Fibroblast of skin of left biceps (primary cell): ENCODE measurements at places on chromosomes 2 and 18.

DNA sequence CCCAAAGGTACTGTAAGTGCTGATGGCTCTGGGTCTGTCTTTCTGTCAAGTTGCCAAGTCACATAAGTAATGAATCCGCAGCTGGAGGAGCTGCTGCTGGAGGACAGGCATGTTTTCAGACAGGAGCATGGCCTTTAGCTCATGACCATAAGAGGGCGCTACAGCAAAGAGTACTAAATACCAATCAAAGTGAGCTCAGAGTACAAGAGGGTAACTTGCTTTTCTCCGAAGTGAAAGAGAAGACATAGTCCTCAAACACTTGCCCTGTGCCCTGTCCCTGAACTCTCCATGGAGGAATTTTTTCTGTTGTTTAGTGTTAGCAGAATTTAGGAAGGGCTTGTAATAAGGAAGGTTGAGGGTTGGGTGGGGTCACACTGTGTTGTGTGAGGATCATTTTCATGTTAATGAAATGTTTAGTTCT, 58.0 kb upstream of the EML6 start:
- DNase-seq = no peak

GRCh38 chr2:154097833-154098398, 226.2 kb downstream of the GALNT13 start:
- DNase-seq = no peak

- DNase-seq = no peak
Observed at GRCh38 chr2:124822516-124822915, 797.4 kb downstream of the CNTNAP5 start.

DNA sequence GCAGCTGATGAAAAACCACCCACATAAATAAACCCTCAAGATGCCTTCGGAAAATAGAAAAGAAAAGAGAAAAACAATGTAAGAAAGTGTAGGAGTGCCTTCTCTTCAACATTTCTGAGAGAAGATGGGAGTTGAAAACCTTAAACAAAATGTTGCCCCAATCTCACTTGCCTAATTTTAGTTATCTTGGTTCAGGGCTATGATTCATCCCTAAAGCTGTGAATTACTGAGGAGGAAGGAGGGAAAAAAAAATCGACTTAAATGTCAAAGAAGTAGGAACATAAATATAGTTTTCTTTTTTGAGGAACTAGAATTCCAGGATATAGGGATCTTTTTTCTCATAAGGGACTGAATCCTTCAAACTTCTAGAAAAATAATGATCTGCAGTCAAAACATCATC, 360.3 kb downstream of the TGIF1 start:
- DNase-seq = no peak

GRCh38 chr2:63819765-63820717, 21.7 kb upstream of the UGP2 start:
- DNase-seq = peak; percentile 47

- DNase-seq = peak; percentile 33
Observed at GRCh38 chr18:10892786-10893185, 256.6 kb downstream of the PIEZO2 start.

GRCh38 chr18:57029761-57030160, 117.1 kb upstream of the BOD1L2 start:
- no peak for DNase-seq

DNA sequence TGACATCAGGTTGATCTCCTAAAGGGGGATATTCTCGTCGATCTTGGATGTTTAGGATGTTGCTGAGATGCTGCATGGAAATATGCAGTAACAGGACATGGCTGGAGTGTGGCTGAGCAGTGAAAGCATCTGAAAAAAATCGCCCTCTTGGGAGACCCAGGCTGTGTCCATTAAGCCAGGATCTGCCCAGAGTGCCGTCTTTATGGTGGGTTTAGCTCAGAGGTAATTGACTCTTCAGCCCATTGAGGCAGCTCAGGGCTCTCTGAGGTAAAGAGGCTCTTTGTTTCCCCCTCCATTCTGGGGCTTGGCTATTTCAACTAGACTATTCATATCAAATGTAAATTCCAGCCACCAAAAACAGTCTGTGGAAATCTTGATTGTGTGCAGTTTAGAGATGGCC, 26.5 kb downstream of the OSBPL6 start:
- no peak for DNase-seq

GRCh38 chr2:174888646-174889271, 116.4 kb downstream of the CHN1 start:
- no peak for DNase-seq

GRCh38 chr2:120607506-120607905, 128.2 kb upstream of the GLI2 start:
- no peak for DNase-seq

GRCh38 chr2:58540681-58541080, 299.6 kb upstream of the FANCL start:
- no peak for DNase-seq

GRCh38 chr2:71472019-71472418, 18.7 kb downstream of the DYSF start:
- DNase-seq = no peak

DNA sequence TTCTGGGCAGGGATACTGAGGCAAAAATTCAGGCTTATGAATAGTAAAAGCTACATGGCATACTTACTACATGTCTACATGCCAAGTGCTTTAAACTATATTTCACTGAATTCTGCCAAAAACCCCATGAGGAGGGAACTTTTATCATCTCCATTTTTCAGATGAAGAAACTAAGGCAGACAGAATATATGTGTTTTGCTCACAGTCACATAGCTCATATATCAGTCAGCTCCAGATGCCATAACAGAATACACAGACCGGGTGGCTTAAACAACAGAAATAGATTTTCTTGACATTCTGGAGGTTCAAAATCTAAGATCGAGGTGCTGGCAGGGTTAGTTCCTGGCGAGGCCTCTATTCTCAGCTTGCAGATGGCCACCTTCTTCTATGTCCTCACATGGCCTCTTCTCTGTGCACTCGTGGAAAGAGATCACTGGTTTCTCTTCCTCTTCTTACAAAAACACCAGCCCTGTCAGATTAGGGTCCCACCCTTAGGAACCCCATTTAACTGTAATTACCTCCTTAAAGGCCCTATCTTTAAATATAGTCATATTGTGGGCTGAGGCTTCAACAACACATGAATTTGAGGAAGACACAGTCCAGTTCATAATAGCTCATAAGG, 27.1 kb upstream of the CREB1 start:
- DNase-seq = no peak

- DNase-seq = no peak
Observed at GRCh38 chr2:112007493-112007892, 47.6 kb upstream of the TMEM87B start.

DNA sequence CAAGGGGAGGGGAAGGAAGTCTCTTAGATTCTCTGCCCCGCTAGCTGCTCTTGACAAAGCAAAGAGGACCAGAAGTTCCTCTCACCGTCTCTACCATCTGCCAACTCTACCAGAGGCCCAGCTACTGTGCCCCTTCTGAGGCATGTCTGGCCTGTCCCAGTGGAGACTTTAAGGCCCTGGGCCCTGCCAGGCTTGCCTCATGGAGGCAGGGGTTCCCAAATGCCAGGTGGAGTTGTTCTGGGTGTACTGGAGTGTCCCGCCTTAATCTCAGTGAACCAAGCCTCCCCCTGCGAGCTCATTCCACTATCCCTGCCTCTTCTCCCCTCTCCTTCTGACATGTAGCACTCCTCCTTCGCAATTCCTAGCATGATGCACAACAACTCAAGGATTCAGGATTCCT, 2.2 kb downstream of the HOXD12 start:
- no peak for DNase-seq

GRCh38 chr2:111035830-111036441, 84.8 kb upstream of the BCL2L11 start:
- no peak for DNase-seq

DNA sequence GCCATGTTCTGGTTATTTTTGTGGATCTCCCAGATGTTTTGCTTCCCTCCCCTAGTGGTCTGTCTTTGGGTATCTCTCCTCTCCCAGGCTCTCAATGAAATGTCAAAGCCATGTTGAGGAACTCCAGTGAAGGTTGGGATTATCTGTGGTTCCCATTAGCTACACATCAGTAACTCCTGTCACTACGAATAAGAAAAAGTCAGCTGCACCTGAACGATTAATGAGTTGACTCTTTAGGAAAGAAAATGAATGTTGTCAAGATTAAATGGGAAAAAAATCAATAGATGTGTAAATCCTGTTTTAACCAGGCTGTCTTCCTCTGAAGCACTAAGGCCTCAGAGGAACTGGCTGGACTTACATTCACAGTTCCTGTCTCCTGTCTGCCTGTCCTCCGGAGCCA, 94.0 kb upstream of the DAPL1 start:
- no peak for DNase-seq

DNA sequence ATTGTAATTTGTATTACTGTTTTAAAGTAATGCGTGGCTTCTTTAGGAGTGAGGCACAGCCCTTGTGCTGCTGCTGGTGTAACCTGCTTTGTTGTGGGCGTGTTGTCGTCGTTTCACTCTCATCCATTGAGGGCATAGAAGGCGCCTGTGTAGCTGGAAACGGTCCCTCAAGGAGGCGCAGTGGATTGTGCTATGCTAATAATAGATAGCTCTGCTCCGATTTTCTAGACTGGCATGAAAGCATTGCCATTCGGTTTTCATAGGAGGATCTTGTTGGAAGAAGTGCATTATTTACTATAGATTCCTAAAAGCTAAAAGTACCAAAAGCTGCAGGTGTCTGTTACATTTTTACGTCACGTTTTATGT, 17.9 kb downstream of the RAB12 start:
- no peak for DNase-seq

GRCh38 chr2:166468124-166469024, 25.7 kb downstream of the SCN7A start:
- no peak for DNase-seq

DNA sequence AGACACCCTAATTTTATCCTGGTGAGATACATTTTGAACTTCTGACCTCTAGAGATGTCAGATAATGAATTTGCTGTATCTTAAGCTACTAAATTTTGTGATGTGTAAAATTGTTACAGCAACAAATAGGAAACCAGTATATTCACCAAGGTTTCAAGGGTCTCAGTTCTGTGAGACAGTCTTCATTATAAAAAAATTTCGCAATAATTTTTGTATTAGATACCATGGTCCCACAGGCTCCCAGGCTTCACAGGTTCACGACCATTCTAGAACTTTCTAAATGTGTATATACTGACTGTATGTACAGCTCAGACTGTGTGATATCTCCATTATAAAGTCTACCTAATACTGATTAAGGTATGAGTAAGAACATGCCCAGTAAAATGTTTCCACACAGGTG, 181.4 kb downstream of the ZNF804A start:
- no peak for DNase-seq

DNA sequence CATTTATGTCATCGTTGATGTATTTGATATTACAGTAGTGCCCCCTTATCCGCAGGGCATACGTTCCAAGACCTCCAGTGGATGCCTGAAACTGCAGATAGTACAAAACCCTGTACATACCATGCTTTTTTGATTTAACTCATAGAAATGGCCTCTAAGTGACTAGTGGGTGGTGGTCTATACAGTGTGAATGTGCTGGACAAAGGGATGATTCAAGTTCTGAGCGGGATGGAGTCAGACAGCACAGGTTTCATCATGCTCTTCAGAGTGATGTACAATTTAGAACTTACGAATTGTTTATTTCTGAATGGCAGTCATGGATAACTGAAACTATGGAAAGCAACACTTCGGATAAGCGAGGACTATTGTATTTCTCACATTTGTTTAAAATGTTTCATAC, 473.1 kb upstream of the FANCL start:
- DNase-seq = no peak
